HFF-Myc (cell line): ENCODE measurements at places on chromosomes 4 and X.
A peak's percentile ranks its signal among the peaks of the same experiment; 100 is the strongest.

GRCh38 chr4:115484479-115484878 is 371.1 kb upstream of the NDST4 start:
- no peak for DNase-seq

GRCh38 chrX:15336023-15336413 is 695 bp upstream of the PIGA start:
- DNase-seq, result peak; percentile 7

GRCh38 chr4:181475359-181475758 is 767.8 kb upstream of the TENM3 start:
- DNase-seq, result no peak

GRCh38 chrX:123263747-123264146 is 79.7 kb downstream of the GRIA3 start:
- no peak for DNase-seq

DNA sequence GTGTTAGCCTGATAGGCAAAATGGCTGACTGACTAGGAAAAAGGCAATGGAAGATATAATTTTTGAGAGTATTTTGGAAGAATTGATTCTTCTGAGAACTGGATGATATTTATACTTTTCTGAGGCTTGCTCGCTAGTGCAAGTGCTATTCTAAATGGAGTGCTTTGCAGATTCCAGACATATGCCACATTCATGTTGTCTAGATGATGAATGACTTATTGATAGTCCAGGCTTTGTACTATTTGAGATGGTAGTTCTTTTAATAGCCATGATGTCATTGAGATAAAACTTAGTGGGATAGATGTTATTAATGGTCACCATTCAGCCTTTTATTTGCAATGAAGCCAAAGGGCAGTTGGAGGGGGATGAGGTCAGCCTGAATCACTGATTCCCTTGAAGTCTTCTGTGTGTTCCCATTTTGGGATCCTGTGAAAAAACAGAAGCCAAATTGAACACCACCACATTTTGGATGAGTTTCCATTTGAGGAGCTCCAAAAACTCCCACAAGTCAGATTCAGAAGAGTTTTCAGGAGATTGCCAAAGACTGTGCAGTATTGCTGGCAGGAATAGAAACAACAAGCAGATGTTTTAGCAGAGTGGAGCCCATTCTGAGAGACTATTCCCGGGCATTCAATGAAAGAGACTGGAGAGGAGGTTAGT is 184.1 kb downstream of the IL1RAPL2 start:
- DNase-seq, result no peak

DNA sequence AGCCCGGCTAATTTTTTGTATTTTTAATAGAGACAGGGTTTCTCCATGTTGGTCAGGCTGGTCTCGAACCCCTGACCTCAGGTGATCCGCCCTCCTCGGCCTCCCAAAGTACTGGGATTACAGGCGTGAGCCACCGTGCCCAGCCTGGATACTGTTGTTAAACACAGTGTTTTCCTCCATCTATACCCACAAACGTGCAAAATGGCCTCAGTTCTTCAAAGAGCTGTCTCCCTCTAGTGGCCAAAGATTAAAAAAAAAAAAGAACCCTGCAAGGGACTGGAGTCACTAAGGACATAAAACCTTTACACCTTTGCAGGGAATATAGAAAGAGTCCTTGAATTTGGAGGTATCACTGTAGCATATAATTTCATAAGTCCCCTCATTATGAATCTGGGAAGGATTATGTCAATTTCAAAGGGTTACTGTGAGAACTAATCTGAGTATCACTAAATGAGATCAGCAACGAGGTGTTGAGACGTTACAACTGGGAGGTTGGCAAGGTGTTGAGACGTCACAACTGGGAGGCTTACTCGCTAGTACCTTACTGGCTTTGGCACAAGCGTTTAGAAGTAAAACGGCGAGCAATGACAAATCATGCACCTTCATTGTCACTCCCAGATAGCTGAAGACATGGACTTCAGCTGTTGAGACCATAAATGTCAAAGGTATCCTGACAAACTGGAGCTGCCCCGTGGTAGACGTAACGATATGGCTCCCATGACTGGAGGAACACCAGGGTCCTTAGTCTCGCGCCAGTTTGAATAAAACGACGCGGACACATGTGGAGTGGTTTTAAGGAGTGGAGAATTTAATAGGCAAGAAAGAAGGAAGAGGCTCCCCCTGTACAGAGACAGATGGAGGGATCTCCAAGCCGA is 33.4 kb upstream of the ENPP6 start:
- peak; percentile 25 for DNase-seq

DNA sequence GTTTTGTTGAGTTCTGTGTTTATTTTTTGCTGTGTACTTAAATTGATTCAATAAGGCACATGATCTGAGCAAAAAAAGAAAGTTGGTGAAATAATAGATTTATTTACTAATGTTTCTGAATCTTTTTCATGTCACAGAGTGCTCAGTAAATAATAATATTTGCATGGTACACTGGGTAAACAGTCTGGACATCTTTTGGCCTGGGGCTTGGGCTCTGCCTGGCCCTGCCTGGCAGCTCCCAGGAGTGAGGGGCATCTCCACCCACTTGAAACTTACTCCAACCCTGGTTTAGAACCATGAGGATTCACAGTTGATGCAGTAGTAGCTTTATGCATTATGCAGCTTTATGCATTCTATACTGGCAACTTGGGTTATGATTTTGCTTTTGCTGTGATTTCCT is 124.2 kb upstream of the SLC4A4 start:
- DNase-seq, result no peak

GRCh38 chr4:84622959-84623358 is 40.0 kb downstream of the CDS1 start:
- DNase-seq, result no peak

- no peak for DNase-seq
These were observed 294.1 kb downstream of the ARHGAP10 start for GRCh38 chr4:148025981-148026380.

GRCh38 chrX:37476571-37477170 is 94.8 kb upstream of the LANCL3 start:
- DNase-seq, result no peak

GRCh38 chrX:134443461-134443860 is 16.5 kb upstream of the HPRT1 start:
- no peak for DNase-seq

DNA sequence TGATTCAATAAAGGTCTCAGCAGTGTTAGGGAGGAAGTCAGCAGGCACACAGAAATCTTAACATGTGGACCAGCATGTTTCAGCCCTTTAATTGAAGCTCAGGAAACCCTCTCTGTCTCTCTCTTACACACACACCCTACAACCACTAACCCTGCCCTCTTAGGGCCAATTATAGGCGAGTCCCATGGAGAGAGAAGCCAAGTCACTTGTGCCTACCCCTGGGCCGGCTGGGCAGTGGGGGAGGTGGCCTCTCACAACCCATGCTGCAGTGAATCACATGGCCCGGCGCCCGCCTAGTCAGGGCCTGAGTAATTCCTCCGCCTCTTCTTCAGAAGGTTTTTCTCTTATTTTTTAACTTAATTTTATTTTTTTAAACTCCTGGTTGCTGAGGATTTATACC is 3.7 kb downstream of the FGD1 start:
- DNase-seq, result no peak

GRCh38 chrX:97524340-97524739 is 640.6 kb downstream of the RPA4 start:
- no peak for DNase-seq

DNA sequence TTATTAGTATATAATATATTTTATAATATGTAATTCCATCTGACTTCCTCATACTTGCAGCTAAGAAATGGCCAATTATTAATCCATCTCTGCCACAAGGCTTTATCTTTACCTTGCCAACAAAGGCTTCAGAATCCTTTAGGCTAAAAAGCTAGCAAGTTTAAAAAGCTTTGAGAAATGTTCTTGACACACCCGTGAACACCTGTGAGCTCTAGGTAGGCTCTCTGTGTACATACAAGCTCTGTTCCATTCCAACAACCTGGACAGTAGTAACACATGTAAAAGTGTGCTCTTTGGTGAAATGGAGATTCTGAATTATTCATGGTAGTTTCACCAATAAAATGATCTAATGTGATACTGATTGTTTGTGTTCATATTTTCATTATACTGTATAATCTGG is 49.7 kb upstream of the USP9X start:
- DNase-seq, result no peak
